T-cell (primary cell): ENCODE measurements at places on chromosomes 3 and 15. TPM values are rescaled to one million over a fixed set of nuclear protein-coding genes. Genes with fewer than 3 reads are reported as not detected.

Gene CD96
- total RNA-seq = 229 TPM

- no peak for DNase-seq
- no peaks in the 10 kb centered on the region for H3K36me3 ChIP-seq
- H3K4me1 ChIP-seq = no peaks in the 10 kb centered on the region
- H3K27ac ChIP-seq = no peak overlapping the region
Observed at GRCh38 chr3:403826-404225, 207.3 kb downstream of the CHL1 start.

- no peaks in the 10 kb centered on the region for H3K4me1 ChIP-seq
- H3K27ac ChIP-seq = no peak overlapping the region
- no peak overlapping the region for H3K4me3 ChIP-seq
- H3K27me3 ChIP-seq = no peaks in the 10 kb centered on the region
- no peaks in the 10 kb centered on the region for H3K36me3 ChIP-seq
Observed at GRCh38 chr3:23591374-23591773, 214.4 kb upstream of the UBE2E1 start.

Gene RYR3
- total RNA-seq = 0.03 TPM

GRCh38 chr3:65729973-65730372 is 308.7 kb downstream of the MAGI1 start:
- H3K27me3 ChIP-seq = no peaks in the 10 kb centered on the region
- no peak for DNase-seq
- no peaks in the 10 kb centered on the region for H3K4me1 ChIP-seq
- H3K27ac ChIP-seq = no peak overlapping the region
- no peaks in the 10 kb centered on the region for H3K36me3 ChIP-seq
- no peak overlapping the region for H3K4me3 ChIP-seq

Gene RTP3
- not detected for total RNA-seq

DNA sequence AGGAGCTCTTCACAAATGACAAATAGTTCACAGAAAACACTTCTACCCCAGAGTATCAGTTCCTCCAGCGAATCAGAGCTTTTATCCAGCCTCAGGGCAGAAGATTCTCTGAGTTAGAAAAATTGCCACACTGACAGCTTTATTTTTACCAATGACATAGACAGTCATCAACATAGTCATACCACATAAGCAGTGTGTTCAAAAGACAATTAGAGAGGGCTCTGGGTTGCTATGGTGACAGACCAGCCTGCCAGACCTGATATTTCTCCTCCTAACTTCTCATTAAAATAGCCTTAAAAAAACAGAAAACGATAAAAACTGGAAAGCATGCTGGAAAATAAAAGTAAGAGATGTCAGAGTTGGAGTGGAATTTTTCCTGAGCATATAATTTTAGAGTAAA is 45.9 kb upstream of the COL6A5 start:
- H3K36me3 ChIP-seq = no peaks in the 10 kb centered on the region
- no peaks in the 10 kb centered on the region for H3K4me1 ChIP-seq
- peaks cover 2% of the 10 kb centered on the region for H3K27me3 ChIP-seq
- no peak overlapping the region for H3K4me3 ChIP-seq

DNA sequence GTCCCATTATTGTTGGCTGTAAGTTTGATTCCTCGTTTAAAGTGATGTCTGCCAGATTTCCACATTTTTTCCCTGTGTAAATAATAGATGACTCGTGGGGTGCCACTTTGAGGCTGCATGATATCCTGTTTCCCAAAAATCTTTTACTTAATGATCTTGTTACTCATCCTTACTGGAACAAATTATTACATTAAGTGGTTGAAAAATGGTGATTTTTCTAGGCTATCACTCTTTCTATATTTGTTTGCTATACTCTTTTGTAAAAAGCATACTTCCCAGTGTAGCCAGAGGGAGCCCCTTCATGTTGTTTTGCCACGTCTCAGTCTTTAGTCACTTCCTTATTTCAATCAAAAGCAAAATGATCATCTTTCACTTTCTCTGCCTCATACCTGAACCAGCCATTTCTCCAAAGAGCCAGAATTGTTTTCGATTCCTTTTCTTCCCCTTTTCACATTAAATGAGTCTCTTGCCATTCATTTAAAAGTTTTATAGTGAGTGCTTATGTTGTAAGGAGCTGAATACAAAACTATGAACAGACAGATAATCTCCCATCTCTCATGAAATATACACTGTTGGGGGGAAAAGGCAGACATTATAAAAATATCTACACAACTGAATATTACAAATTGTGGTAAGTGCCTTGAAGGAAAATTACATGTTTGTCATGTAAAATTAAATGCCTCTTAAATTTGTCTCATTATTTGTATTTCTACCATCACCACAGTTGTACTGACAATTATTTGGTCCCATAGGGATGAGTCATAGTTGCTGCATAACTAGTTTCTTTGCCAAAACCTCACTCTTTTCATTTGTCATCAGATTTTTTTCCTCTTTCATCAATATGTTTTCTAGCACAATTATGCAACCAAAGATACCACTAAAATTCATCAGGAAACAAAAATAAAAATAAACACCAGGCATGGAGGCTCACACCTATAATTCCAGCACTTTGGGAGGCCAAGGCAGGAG is 41.5 kb downstream of the ADGRG7 start:
- no peaks in the 10 kb centered on the region for H3K27me3 ChIP-seq
- H3K36me3 ChIP-seq = no peaks in the 10 kb centered on the region
- DNase-seq = no peak
- no peak overlapping the region for H3K27ac ChIP-seq

DNA sequence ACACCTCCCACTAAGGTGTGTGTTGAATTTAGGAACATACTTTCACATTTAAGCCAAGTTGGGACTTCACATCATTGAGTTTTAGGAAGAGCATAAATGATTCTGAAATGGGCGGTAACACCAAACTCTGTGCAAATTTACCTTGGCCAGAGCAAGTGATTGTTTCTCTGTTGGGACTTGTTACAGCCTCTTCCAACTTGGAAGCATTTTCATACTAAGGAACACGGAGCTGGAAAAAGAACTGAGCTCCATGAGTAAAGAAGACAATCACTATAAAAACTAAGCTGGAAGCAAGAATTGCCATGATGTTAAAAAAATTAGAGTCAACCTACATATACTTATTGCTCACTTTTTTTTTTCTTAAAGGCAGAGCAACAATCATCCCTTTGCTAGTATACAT is 371.3 kb downstream of the ERC2 start:
- no peak overlapping the region for H3K27ac ChIP-seq
- no peaks in the 10 kb centered on the region for H3K36me3 ChIP-seq
- no peak overlapping the region for H3K4me3 ChIP-seq
- H3K27me3 ChIP-seq = no peaks in the 10 kb centered on the region
- DNase-seq = no peak

- no peaks in the 10 kb centered on the region for H3K4me1 ChIP-seq
- H3K27me3 ChIP-seq = peaks cover 3% of the 10 kb centered on the region
- no peak for DNase-seq
Observed at GRCh38 chr15:73493922-73494321, 51.0 kb downstream of the REC114 start.

GRCh38 chr3:191236646-191237045 is 37.6 kb downstream of the OSTN start:
- DNase-seq = no peak
- H3K4me1 ChIP-seq = no peaks in the 10 kb centered on the region
- no peaks in the 10 kb centered on the region for H3K27me3 ChIP-seq
- H3K4me3 ChIP-seq = no peak overlapping the region
- H3K36me3 ChIP-seq = no peaks in the 10 kb centered on the region

Gene ST8SIA2
- not detected for total RNA-seq

Gene DNAH12
- 0.12 TPM for total RNA-seq

Gene ITIH4
- total RNA-seq = 37.2 TPM

DNA sequence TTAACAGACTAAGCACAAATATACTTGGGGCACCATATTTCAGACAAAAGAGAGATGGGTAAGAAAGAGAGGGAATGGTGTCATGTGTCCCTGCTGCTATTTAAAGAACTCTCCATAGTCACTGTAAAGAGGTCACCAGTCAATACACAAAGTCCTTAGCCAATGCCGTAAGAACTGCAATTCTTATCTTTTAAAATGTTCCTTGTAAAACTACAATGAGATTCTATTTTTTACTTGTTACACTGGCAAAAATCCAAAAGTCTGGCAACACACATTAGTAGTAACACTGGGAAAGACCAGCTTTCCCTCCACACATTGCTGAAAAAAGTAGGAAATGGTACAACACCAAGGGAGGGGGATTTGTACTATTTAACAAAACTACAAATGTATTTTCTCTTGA is 189.4 kb downstream of the TBC1D5 start:
- no peak overlapping the region for H3K27ac ChIP-seq
- H3K4me3 ChIP-seq = no peak overlapping the region
- no peaks in the 10 kb centered on the region for H3K36me3 ChIP-seq

DNA sequence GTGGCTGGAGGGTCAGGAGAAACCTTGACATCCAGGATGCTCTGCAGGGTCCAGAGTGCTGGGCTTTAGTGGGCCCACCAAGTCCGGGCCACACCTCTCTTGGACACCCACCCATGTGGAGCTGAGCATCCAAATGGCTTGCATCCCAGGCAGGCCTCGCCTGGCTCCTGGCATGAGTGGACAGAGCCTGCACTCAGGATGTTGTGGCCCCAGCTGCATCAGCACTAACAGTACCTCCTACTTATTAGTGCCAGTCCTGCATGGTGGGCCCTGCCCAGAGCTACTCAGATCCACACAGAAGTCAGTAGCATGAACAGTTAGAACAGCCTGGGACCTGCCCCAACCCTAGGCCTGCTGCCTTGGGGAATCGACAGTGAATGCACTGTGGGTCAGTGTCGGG is 42.2 kb upstream of the MRPS22 start:
- H3K36me3 ChIP-seq = no peaks in the 10 kb centered on the region
- H3K27ac ChIP-seq = no peak overlapping the region
- no peaks in the 10 kb centered on the region for H3K4me1 ChIP-seq
- no peaks in the 10 kb centered on the region for H3K27me3 ChIP-seq

Gene MYNN
- total RNA-seq = 17.6 TPM

GRCh38 chr3:193805448-193805847 is 212.4 kb downstream of the OPA1 start:
- no peak for DNase-seq
- H3K36me3 ChIP-seq = no peaks in the 10 kb centered on the region
- no peak overlapping the region for H3K4me3 ChIP-seq
- no peaks in the 10 kb centered on the region for H3K4me1 ChIP-seq
- H3K27ac ChIP-seq = no peak overlapping the region

DNA sequence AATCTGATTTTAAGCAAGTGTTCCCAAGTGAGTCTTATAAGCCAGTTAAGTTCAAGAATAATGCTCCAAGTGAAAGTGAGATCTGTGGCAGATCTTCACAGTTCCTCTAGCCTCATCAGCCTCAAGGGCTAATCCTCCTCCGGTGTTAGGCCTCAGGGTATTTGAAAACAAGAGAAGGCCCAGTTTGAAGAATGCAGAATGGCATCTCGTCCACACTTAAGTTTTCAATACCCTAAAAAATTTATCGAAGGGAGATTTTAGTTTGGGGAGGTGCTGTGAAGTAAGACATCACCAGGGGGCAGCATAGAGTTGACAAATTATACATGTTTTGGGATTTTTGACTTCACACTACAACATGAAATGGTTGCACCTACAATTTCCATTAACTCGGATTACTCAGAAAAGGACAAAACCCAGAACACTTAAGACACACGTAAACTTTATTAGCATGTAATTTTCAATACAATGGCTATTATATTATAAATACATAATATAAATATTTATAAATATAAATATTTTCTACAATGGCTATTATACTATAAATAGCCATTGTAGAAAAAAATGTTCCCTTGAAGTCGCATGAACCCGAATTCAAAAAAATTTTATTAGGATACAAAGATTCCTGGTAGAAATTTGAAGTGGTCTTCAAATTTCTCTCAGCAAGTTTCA is 2.3 kb upstream of the TMEM266 start:
- H3K27ac ChIP-seq = no peak overlapping the region
- H3K4me1 ChIP-seq = peaks cover 14% of the 10 kb centered on the region
- no peaks in the 10 kb centered on the region for H3K36me3 ChIP-seq
- peak; percentile 10 for DNase-seq
- H3K27me3 ChIP-seq = peaks cover 38% of the 10 kb centered on the region
- no peak overlapping the region for H3K4me3 ChIP-seq

Gene PARP15
- 72.5 TPM for total RNA-seq

Gene LRRIQ4
- not detected for total RNA-seq

DNA sequence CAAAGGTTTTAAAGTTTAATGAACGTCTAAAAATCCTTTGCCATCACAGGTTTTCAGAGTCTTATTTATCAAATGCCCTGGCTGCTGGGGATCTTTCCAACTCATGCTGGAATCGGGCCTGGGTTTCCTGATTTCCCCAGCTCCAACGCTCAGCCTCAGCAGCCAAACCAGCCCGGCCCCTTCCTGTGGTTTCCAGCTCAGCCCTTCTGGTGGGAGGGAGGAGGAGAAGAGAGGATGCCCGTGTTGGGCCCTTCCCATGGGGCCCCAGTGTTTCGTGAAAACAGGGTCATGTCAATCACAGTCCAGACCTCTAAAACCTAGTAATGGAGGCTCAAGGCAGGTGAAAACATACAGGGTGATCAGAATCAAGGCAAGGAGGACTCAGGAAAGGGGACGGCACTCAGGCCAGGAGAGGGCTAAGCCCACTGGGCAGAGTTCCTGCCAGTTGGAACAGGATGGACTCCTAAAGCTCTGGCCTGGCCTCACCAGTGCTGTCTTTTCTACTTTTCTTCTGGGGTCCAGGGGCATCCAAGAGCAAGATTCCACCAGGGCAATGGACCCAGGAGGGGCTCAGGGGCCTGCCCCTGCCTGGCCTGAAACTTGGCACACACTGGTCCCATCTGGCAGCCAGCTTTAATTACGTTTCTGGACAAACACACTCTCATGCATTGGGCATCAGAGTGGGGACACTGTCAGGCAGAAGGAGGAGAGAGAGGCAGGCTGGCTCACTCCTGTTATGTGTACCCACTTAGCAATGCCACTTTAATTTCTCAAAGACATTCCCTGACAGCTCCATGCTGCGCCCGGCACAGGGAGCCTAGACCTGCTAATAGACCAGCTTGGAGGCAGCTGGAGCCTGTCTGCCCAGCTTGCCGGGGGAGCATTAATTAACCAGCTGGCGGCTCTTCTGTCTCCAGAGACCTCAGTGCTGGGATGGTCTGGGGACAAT is 194.6 kb downstream of the FAM43A start:
- no peak for DNase-seq
- H3K4me1 ChIP-seq = no peaks in the 10 kb centered on the region
- no peak overlapping the region for H3K4me3 ChIP-seq

DNA sequence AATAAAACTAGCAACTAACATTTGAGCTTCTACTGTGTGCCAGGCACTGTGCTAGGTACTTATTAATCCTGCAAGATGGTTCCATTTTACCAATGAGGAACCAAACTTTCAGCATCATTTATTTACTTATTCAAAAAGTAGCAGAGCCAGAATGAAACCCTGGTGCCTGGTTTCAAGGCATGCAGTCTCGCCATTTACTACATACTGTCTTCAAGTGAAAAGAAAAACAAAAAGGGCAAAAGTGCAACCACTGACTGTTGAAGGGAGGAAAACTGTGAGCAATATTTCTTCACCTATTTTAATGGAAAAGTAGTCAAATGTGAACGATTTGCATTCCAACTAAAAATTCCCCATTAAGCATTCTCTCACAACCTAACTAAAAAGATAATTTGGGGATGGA is 8.7 kb downstream of the DCUN1D1 start:
- no peak for DNase-seq
- no peaks in the 10 kb centered on the region for H3K36me3 ChIP-seq
- H3K4me3 ChIP-seq = no peak overlapping the region
- H3K27me3 ChIP-seq = no peaks in the 10 kb centered on the region
- no peak overlapping the region for H3K27ac ChIP-seq

- H3K4me1 ChIP-seq = no peaks in the 10 kb centered on the region
- no peak for DNase-seq
- H3K27ac ChIP-seq = no peak overlapping the region
- no peak overlapping the region for H3K4me3 ChIP-seq
- no peaks in the 10 kb centered on the region for H3K27me3 ChIP-seq
Observed at GRCh38 chr3:7692866-7693265, 808.8 kb upstream of the LMCD1 start.

Gene LIPH
- not detected for total RNA-seq
